Stimulated activated CD8-positive, alpha-beta memory T cell treated with anti-CD3 and anti-CD28 coated beads, Interleukin-2, amount 100 ng/mL, for 1 hour (primary cell): ENCODE measurements at places on chromosomes 5 and 9.

- DNase-seq: no peak
Measured at GRCh38 chr5:55324815-55325418, 17.1 kb downstream of the MTREX start.

DNA sequence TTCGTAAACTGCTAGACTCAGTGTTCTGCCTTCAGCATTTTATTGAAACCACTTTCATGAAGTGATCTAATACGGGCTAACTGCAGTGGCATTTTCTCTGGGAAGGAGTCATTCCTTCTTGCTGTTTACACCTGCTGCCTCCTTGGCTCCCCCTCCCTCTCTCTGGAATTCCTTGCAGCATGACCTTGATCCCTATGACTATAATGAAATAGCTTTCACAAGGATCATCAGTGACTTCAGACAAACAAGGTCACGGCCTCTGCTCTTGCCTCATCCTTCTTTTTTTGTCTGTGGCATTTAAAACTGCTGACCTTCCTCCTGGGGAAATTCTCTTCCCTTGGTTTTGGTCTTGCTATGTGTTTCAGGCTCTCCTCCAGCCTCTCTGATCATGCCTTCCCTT lies 90.2 kb downstream of the ZNF462 start:
- DNase-seq: no peak

GRCh38 chr5:153373130-153373498 lies 117.4 kb upstream of the GRIA1 start:
- DNase-seq: no peak

DNA sequence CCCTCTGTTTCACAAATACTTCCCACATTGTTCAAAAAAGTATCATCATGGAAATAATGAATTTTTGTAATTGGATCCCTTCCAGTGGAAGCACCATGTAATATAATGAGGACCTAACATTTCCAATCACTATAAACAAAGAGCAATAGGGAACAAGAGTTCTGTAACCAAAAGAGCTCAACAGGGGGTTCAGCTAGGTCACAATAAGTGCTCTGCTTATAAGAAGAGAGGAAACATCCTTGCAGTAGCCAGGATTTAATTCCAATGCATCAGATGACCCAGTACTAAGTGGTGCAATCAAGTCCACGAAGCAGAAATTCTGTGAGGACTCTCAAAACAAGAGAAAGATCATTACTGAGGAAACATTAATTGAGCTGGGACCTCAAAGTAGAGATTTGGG lies 5.9 kb downstream of the SERINC5 start:
- no peak for DNase-seq

DNA sequence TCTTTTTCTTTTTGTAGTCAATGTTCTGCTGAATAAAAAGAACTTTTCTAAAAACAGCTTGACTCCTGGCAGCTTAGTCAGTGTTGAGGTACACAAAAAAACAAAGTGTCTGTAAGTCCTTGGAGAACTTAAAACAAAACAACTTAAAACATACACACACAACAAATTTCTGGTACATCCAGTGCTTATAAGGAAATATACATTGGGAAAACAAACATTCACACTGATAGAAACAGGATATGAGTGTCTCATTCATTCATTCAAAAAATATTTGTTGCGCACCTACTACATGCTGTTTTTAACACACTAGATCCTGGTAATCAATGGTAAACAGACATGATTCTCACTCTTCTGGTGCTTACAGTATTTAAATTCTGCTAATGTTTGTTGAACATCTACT lies 27.4 kb upstream of the MEGF9 start:
- no peak for DNase-seq

GRCh38 chr9:75389101-75389500 lies 300.8 kb downstream of the OSTF1 start:
- no peak for DNase-seq
